ENCODE measurements at places on chromosomes 13 and 19. TPM values are rescaled to one million over a fixed set of nuclear protein-coding genes. Genes with fewer than 3 reads are reported as not detected.

Gene KLK8
- not detected for total RNA-seq

Gene NDUFA7
- total RNA-seq = 93.7 TPM

Gene PLK5
- total RNA-seq = not detected

Gene ACER1
- total RNA-seq = not detected

Gene NFIX
- total RNA-seq = 4.9 TPM

Gene LACC1
- 2.9 TPM for total RNA-seq

All from A549 treated with CORT108297 at 1 μM for 4 hours (cell line).